ENCODE measurements at places on chromosomes 1 and 21.

DNA sequence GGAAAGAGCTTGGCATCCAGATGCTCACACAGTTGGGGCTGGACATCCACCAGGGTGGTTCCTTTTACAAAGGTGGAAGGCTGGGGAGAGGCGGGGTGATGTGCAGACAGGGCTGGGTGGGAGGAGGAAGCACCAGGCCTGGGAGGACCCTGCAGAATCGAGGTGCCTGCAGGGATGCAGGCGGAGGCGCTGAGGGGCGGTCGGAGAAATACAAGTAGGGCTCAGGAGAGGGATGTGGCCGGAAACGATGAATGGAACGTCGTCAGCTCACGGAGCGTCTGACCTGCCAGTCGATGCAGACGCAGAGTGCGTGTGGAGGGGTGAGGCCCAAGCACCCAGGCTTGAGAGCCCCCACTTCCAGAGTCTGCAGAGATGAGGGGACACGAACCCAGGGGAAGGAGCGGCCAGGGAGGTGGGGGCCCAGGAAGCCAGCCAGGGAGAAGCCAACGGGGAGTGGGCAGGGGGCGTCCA is 63.4 kb downstream of the TRIM11 start:
- no peak for DNase-seq

DNA sequence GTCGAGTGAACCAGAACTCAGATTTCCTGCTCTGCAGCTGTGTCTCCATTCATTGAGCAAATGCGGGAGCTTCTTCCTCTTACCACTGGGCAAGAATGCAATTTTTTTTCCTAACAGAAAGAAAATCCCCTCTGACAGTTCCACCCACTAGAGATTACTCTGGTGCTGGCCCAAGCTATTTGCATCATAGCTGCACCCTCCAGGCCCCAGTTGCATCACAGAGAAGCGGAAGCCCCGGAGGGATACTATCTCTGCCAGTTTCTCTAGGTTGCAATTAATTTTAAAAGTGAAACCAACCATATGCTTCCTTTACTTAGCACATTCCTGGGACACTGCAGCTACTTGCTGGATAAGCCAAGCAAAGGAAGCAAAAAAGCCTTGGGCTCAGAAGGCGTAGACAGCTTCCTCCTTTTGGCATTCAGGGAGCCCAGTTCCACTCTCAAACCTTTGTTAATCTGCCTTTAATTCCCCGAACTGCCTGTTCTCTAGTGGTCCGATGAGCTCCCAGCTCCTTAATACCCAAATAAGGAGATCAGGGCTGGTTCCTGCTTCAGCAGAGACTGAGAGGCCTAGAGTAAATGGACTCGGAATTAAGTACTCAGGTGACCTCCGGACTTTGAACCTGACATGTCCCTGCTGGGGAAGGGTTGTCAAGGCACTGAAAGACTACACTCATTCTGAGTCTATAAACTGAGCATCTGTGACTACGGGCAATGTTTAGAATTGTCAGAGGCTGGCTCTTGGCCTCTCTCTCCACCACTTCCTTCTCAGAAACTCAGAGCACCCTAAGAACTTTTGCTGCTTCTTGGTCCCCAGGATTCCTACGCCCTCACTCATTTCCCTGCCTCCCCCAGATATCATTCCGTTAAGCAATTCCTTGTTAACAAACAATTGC is 72.5 kb upstream of the TNFSF18 start:
- DNase-seq: peak; percentile 98

DNA sequence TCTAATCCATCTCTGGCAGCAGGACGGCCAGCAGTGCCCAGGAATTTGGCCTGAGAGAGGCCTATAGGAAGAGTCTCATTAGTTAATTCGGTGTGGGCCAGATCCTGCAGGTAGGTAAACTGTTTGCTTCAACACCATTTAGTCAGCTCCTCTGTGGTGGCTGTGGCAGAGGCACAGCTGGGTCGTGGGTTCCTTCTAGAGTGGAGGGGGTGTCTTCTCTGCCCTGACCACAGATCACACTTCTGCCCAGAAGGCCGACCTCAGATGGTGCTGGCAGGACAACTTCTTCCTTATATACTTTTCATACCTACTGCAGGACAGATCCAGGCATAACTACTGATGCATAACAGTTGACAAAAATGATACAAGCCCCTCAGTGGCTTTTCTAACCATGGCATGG is 281.4 kb downstream of the RPS6KC1 start:
- DNase-seq: no peak

DNA sequence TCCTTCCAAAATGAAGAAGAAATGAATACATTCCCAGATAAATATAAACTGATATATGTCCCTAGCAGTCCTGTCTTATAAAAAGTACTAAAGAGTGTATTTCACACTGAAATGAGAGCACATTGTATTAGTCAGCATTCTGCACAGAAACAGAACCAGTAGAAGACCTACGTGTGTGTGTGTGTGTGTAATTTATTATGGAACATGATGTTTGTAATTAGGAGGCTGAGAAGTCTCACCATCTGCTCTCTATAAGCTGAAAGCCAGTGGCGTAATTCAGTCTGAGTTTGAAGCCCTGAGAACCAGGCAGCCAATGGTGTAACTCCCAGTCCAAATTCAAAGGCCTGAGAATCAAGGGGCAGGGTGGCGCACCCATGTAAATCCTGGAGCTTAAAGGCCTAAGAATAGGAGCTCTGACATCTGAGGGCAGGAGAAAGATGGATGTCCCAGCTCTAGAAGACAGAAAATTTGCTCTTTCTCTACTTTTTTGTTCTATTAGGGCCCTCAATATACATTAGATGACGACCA is 146.5 kb upstream of the LYPLAL1 start:
- DNase-seq: no peak

- no peak for DNase-seq
These were observed 3.5 kb upstream of the SPEN start for GRCh38 chr1:15843826-15844572.

GRCh38 chr1:181718034-181718433 is 234.7 kb downstream of the CACNA1E start:
- DNase-seq: no peak

- no peak for DNase-seq
These were observed 64.5 kb upstream of the CHRM3 start for GRCh38 chr1:239321877-239322276.

DNA sequence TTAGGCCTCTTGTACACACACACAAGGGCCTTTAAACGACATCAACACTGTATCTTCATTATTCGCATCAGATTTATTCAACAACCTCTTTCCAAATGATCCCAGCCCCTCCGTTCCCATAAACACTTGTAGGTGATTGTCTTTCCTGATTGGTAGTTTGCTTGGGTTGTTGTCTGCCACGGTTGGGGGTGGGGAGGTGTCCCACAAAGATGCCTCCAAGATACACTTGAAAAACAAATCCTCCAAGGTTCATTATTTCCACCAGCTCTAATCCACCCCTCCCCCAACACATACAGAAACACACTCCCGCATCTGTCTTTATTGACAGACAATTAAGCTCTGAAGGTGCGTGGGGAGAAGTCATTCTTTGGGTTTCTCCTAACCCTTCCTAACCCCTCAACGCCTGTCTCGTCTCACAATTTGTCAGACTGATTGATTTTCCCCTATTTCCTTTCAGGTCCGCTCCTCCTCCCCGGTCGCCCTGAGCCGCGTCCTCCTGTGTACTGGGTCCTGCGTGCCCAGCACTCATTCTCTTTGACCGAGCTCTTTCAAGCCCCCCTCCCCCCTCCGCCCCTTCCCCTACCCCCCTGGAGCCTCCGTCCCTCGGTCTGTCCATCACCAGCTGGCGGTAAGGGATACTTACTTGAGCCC is 1.4 kb downstream of the WDR26 start:
- DNase-seq: no peak

GRCh38 chr21:39882151-39882838 is 15.1 kb downstream of the PCP4 start:
- DNase-seq: no peak

DNA sequence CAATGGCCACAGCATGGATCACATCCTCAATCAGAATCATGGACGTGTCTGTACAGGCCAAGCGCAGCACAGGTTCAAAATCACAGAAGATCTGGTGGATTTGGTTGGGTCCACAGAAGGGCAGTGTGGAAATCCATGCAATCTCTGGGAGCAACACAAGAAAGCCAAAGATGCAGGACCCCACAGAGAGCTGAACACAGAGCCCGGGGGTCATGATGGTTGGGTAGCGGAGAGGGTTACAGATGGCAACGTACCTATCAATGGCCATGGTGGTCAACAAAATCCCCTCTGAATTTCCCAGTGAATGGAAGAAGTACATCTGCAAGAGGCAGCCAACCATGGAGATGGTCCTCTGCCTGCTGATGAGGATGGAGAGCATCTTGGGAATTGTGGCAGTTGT is 3.9 kb upstream of the OR6K3 start:
- no peak for DNase-seq

GRCh38 chr1:212710566-212710965 is 10.9 kb upstream of the BATF3 start:
- DNase-seq: no peak

Data from EH (cell line).